ENCODE measurements at places on chromosomes 13 and 19.

- no peak for DNase-seq
Observed at GRCh38 chr13:74073274-74073673, 60.9 kb downstream of the KLF12 start.

- DNase-seq, result no peak
Observed at GRCh38 chr19:50983625-50984292, at the start of gene KLK7. TSS of gene KLK7 (minus strand) at chr19:50983917. CDS start at chr19:50982399, 1,518 bp downstream.

DNA sequence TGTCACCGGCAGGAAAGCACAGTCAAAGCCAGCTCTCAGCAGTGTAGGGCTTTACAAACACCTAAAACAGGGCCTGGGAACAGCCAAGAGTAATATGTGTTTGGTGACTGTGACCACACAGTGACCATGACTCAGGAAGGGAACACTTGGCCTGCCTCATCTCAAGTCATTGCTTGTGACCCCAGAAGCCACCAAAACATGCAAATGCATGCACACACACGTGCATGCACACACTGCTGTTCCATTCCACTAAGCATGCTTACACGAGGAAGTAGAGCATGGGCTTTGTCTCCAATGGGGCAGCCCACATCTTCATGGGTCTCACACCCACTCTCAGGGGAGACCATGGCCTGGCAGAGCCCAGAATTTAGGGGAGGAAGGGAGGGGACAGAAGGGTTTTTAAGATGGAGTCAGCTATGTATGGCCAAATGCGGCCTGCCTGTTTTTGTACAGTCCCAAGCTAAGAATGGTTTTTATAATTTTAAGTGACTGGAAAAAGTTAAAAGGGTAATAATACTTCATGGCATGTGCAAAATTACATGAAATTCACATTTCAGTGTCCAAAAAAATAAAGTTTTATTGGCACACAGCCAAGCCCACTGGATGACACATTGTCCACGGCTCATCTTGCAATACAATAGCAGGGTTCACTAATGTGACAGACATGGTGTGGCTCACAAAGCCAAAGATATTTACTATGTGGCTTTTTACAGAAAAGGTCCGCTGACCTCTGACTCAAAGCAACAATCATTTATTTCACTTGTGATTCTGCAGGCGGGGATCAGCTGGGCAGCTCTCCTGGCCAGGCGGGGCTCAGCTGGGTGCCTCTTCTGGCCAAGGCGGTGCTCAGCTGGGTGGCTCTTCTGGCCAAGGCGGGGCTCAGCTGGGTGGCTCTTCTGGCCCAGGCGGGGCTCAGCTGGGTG lies 17.3 kb downstream of the ZFR2 start:
- no peak for DNase-seq

DNA sequence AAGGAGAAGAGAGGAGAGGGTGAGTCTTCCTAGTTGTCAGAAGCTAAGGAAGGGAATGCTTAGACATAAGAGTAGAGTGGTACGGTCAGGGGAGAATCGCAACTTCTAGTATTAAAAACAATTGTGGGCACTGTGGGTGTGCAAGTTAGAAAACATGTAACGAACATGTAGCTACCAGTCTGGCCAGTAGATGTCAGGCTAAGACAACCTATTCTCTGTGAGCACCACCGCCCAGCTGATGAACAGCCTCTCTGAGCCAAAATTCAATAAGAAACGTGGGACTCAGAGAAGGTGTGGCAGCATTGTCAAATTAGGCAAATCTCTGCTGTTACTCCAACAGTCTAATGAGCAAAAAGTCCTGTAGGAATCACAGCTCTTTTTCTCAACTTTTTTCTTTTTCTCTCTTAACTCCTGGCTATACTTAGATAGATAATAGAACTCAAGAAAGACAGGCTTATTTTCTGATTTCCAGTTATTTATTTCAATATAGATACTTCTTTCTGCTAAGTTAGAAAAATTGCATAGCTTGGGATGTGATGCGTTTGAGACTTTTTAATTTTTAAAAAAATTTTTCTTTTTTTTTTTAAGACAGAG lies 186.2 kb downstream of the USP12 start:
- peak; percentile 82 for DNase-seq

GRCh38 chr13:35927567-35928021 lies 203.6 kb downstream of the DCLK1 start:
- DNase-seq, result peak; percentile 61

- no peak for DNase-seq
Observed at GRCh38 chr19:8635422-8635821, 5.0 kb downstream of the NFILZ start.

DNA sequence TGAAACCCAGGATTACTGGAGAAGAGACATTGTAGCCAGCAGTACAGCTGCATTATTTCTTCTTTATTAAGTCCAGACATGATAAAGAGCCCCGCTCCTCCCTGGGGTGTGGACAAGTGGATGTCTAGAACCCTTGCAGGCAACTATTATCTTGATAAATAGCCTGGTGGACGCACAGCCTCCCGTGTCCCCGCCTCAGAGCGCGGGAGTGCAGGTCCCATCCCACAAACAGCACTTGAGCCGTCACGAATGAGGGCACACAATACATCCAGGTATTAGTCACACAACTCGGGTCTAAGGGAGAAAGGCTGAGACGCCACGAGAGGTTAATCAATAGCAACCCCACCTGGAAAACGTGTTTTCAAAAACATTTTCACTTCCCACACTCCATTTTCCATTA lies 213.2 kb upstream of the SOX1 start:
- no peak for DNase-seq

DNA sequence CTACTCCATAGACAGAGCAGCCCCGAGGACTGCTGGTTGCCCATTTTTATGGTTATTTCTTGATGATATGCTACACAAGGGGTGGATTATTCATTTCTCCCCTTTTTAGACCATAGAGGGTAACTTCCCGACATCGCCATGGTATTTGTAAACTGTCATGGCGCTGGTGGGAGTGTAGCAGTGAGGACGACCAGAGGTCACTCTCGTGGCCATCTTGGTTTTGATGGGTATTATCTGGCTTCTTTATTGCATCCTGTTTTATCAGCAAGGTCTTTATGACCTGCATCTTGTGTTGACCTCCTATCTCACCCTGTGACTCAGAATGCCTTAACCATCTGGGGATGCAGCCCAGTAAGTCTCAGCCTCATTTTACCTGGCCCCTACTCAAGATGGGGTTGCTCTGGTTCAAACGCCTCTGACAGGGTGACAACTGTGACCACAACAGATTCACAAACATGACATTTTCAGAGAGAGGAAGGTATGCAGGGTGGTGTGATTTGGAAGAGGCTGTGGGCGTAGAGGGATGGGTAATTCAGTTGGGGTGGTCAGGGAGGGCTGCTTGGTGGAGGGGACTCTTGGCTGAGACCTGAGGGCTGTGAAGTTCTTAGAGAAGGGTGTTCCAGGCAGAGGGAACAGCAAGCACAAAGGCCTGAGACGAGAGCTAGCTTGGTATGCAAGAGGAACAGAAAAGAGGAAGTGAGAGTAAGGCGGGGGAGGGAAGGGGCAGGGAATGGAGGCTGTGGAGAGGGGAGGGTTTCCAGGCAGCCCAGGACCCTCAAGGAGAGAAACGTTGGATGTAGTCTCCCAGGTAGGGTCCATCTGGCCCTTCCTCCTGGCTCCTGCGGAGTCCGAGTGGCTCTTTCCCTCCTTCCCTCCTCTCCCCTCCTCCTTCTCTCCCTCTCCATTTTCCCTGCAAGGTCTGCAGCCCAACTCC lies 23.5 kb downstream of the FAM187B start:
- DNase-seq, result no peak

DNA sequence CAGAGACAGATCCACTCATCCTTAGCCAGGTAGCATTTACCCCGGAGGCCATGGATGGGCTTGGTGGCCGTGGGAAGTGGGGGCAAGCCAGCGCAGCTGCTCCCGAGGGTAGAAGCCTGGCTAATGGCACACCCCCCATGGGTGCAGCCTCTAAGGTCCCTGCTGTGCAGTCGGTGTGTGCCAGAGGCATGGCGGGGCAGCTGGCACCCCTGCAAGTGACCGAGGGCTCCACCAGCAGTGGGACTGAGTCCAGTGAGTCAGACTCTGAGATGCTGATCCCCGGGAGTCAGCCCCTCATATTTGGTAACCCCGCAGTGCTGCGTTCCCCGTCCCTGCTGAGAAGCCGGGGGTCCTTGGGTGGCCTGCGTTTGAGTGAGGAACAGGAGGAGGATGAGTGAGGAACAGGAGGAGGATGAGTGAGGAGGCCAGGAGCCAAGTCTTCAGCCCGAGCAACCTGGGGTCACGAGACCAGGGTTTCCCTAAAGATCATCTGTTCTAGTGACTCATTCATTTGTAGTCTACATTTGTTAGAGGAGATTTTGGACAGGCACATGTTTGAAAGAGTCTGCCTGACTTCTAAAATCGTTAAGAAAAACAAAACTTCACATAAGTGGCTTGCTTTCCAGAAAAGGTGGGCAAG lies 180.7 kb downstream of the STK24 start:
- no peak for DNase-seq

DNA sequence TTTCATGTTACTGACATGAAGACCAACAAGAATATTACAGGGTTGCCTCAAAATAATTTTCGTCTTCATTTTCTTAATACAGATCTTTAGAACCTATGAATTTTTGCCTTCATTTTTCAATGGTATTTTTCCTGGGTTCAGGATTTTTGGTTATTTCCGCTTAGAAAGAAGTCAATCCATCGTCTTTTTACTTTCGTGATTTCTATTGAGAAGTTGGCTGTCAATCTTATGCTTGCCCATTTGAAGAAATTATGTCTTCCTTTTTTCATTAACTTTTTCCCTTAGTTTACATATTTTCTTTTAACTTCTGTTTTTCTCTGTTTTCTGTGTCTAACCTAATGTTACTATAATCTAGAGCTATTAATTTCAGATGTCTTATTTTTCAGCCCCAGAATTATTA lies 868.9 kb upstream of the SLC10A2 start:
- peak; percentile 4 for DNase-seq

- no peak for DNase-seq
Observed at GRCh38 chr13:46404733-46405100, 17.7 kb upstream of the RUBCNL start.
